ENCODE measurements at places on chromosomes 4 and X.

DNA sequence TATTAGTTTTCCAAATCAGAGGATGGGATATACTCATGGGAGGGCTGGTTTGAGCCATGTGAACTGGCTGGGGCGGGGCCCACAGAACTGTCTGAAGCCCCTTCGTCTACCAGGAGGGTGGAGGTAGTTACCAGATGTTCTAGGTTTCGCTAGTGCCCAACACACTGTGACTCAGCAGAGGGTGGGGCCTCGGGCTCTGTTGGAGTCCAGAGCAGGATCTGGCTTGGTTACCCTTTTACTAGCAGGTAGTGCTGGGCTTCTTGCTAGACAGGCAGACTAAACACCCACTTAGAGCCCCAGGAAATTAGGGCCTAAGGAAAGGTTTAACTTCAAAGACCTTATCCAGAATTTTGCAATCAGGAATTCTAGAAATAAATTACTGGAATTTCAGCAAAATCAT lies 56.2 kb upstream of the CHRDL1 start:
- no peak for DNase-seq

GRCh38 chrX:16828124-16828908 lies 41.8 kb downstream of the RBBP7 start:
- DNase-seq = no peak

GRCh38 chr4:74230902-74231499 lies 73.1 kb downstream of the MTHFD2L start:
- no peak for DNase-seq

GRCh38 chrX:47223476-47224250 lies 5.2 kb downstream of the CDK16 start:
- no peak for DNase-seq

GRCh38 chr4:10611673-10612072 lies 72.9 kb downstream of the CLNK start:
- no peak for DNase-seq

- no peak for DNase-seq
These were observed 157.1 kb downstream of the CPXCR1 start for GRCh38 chrX:88903989-88904718.

DNA sequence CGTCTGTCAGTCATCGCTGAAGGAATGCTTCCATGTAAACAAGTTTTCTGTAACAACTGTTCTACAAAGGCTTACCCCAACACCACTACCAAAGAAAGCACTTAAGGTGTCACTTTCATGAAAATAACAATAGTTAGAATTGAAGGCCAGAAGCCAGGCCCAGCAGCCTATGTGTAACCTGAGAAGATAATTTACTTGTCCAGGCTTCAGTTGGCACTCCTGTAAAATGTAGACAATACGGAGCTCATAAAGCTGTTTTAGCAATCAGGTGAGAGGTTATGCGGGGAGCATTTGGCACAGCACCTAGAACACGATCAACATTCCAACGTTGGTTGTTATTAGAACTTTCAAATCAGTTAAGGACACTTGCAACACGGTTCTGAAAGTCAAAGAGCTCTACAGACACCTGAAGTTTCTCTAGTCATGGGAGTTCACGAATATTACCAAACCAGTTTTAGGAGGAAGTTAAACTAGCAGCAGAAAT lies 15.7 kb downstream of the ADGRA3 start:
- no peak for DNase-seq

GRCh38 chrX:73563738-73564068 lies 706 bp downstream of the CHIC1 start:
- no peak for DNase-seq

DNA sequence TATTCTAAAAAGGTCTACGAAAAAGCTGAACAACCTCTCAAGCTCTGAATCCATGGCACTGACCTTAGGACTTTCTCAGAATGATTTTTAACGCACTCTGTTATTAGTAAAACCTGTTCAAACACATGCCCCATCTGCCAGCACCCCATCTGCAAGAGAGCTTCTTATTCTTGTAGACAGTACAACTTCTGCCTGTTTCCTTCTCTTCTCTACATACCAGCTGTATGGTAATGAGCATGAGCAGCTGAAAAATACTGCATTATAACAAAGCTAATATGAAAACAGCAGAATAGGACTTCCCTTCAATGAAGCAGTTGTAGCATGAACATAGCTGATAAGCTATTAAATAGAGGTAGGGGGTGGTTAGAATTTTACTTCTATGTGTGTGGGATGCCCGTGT lies 167.9 kb downstream of the FBXW7 start:
- no peak for DNase-seq

GRCh38 chrX:43333543-43333942 lies 322.6 kb upstream of the MAOA start:
- DNase-seq = no peak

GRCh38 chr4:155679343-155679742 lies 12.7 kb downstream of the GUCY1A1 start:
- DNase-seq = no peak

DNA sequence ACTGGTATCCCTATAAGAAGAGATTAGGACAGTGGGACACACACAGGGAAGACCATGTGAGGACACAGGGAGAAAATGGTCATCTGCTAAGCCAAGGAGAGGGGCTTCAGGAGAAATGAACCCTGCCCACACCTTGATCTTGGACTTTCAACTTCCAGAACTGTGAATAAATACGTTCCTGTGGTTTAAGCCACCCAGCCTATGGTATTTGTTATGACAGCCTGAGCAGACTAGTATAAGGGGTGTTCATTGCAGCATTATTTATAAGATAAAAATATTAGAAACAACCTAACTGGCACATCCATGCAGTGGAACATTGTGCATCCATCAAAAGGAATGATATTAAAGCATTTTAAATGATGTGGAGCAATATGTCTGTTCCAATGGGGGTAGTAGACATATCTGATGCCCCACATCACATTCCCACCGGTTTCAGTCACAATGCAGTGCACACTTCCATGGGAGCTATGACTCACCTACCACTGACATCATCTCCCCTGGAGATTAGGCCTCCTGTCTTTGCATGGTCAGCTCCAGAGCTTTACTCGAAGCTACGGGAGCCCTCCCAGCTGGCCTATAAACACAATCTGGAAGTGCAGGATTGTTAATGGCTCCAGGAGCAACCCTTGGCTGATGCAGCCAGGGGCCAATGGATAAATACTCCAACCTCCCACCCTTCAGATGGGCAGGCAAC lies 38.9 kb upstream of the MAMLD1 start:
- DNase-seq = no peak

DNA sequence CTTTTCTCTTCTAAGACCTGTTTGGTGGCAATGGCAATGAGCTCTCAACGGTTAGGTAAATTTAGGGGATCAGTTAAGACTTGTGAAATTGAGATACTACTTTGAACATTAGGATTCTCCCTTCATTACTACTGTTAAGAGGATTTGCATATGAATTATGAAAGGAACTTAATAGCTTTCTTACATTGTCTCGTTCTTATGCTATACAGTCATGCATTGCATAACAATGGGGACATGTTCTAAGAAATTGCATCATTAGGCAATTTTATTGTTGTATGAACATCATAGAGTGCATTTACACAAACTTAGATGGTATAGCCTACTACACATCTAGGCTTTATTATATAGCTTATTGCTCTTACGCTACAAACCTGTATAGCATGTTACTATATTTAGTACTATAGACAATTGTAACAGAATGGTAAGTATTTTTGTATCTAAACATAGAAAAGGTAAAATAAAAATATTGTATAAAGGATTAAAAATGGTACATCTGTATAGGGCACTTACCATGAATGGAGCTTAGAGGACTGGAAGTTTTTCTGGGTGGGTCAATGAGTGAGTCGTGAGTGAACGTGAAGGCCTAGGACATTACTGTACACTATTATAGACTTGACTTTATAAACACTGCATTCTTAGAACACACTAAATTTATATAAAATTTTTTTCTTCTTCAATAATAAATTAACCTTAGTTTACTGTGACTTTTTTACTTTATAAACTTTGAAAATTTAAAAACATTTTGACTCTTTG lies 62.5 kb downstream of the PAQR3 start:
- no peak for DNase-seq

- DNase-seq = no peak
These were observed 69.0 kb upstream of the HPF1 start for GRCh38 chr4:169826634-169827187.

- no peak for DNase-seq
These were observed 31.7 kb upstream of the TMSB15A start for GRCh38 chrX:102548231-102548630.

- DNase-seq = peak; percentile 27
These were observed 1.0 kb downstream of the PDE5A start for GRCh38 chr4:119627267-119628255.

- no peak for DNase-seq
These were observed 52.7 kb downstream of the SPINK2 start for GRCh38 chr4:56768763-56769162.

DNA sequence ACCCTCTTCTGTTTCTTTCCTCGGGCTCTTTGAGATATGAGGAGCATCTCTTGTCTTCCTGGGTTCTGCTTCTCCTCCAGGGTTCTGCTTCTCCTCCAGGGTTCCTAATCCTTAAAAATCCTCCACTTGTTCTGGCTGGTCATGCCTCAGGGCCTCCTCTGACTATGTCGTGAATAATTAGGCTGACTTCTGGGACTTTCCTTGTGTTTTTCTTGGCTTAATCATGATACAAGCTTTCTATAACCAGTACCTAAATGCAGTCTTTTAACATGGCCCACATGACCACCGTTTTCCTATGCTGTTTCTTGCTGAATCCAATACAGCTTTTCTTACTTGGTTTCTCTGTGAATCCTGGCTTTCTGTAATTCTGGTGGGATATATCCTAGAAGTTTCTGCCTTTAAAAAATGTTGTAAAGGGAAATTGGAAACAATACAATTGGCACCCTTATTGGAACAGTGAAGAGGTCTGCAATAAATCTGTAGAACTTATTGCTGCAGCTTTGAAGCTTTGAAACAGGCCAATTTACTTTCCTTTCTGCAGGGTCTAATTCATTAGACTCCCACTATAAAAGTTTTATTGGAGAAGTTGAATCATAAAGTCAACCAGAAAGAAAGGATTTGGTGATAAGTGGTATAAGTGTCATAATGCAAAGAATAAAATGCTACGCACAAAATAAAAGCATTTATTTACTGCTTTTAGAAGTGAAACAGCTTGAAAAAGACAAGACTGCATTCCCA lies 213.1 kb downstream of the UGT8 start:
- no peak for DNase-seq

DNA sequence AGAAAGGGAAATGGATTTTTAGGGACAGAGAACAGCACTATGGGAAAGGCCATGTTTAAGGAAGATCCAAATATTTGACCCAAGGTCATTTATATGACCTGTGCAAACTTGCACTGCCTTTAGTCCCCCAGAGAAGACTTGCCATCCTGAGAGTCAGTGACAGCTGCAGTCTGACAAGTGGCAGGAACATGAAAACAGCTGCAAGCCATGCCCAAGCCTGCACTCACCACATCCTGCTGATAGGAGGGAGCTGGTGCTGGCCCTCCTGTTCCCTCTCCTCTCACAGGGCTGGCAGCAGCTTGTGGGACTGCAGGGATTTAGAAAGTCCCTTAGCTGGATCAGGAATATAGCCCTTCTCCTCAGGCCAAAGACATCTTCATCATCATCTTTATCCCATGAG lies 187.7 kb downstream of the RAP1GDS1 start:
- no peak for DNase-seq

DNA sequence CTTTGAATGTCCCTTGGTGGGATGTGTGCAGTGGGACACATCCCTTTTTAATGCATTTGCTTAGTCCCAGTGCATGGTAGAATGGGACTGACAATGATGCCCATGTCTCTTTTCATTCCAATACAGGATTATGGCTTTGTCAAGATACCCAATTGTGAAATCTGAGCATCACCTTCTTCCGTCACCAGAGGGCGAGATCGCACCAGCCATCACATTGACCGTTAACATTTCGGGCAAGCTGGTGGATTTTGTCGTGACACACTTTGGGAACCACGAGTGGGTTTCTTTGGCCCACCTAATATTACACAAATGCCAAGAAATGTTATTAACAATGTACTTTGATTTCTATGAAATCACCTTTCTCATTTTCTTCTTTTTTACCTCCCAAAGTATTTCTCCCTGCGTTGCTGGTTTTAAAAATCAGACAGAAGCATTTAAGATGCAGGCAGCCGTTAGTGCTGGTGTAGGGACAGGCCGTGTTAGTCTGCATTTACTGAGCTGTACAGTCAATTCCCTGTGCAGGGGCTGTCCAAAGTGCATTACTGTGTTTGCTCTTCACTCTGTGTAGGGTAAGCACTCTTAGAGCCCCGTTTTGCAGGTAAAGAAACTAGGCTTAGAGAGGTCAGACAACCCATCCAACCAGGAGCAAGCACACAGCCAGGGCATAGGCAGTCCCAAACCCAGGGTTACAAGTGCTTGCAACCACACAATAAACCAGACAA lies 46.5 kb downstream of the CWH43 start:
- DNase-seq = no peak

- DNase-seq = no peak
These were observed 23.6 kb downstream of the GPRIN3 start for GRCh38 chr4:89284020-89284424.

DNA sequence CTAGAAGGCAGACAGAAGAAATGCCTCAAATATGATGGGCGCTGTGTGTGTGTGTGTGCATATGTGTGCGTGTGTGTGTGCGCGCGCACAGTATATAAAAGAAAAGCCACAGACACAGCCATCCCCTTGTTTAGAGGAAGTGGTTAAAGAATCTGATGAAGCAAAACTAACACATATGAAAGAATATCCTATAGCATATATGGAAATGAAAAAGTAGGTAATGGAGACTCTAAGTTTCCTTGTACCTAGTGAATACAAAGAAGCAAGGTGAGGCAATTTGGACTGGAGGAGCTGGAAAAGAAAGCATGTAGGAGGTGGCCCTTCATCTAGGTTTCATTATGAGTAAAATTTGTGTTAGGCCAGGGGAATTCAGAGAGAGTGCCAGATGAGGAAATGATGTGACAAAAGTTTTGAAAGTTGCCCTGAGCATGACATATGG lies 58.6 kb upstream of the MCF2 start:
- DNase-seq = no peak

DNA sequence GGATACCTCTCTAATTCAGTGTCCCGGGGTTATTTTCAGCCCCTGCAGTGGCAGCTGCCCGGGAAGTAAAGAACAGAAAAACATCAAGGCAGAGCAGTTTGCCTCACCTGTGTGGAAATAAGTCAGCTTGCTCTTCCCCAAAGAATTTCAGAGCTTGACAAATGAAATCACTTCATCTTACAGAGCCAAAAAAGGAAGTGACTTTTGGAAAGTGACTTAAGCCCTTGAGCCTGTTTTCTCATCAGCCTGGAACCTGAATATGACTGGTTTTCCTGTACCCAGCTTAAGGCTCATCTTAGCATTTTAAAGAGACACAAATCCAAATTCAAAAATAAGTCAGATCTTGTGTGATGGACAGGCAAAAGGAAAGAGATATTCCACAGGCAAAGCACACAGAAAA lies 211.6 kb downstream of the RCHY1 start:
- DNase-seq = no peak

DNA sequence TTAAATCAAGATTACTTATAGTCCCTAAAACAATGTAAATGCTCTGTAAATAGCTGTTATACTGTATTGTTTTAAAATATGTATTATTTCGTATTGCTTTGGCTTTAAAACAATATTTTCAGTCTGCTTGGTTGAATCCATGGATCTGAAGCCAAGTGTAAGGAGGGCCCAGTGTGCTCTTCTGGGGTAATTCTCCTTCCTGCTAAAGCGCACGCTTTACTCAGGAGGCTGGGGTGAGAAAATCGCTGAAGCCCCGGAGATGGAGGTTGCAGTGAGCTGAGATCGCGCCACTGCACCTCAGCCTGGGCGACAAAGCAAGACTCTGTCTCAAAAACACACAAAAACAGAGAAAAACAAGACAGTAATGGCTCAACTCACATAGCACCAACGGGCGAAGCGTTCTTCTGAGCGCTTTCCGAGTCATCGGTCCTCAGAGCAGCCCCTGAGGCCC lies 391 bp upstream of the IDUA start:
- no peak for DNase-seq

GRCh38 chr4:103002551-103002950 lies 17.0 kb downstream of the SLC9B1 start:
- no peak for DNase-seq
